ENCODE measurements at places on chromosomes 12 and 14.
A peak's percentile ranks its signal among the peaks of the same experiment; 100 is the strongest.

DNA sequence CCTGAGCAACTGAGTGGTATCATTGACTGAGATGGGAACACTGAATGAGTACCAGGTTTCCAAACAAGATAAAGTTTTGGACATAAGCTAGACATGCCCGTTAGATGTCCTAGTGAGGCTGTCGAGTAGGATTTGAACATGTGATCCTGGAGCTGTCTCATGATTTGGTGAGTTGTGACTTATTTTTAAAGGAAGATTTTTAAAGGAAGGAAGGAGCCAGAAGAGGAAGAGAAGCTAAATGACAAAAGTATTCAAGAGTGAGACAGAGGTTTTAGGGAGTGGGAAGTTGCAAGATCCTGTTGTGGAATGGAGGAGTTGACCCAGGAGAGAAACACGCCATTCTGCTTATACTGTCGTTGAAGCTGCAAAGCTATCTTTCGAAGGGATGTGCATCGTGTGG is 82.1 kb downstream of the SAMD4A start:
- H3K27me3 ChIP-seq = no peaks in the 10 kb centered on the region
- DNase-seq = no peak
- H3K4me3 ChIP-seq = no peak overlapping the region
- H3K4me1 ChIP-seq = peaks cover 23% of the 10 kb centered on the region
- H3K36me3 ChIP-seq = no peaks in the 10 kb centered on the region

DNA sequence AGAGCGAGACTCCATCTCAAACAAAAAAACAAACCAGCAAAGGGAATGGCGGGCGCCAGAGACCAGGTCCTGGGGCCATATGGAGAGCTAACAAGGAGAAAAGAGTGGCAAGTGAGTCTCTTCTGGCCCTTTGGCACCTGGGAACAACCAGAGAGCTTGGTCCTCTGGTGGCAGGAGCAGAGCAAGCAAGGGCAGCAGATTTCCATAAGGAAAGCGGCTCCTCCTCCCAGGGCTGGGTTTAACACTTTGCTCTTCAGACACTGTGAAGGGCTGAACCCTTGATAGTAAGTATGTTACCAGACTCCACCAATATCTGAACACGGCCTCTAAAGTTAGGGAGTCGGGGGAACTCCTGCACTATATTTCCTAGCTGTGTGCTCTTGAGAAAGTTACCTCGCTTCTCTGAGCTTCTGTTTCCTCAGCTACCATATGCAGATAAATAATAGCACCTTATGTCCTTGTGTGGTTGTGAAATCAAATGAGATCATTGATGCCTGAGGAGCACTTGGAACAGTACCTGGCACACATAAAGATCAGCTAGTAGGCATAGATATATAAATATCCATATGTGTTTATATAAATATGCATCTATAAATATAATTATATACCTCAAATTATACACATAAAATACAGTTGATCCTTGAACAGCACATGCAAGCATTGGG is 33.4 kb upstream of the PLEKHG6 start:
- peaks cover 35% of the 10 kb centered on the region for H3K4me1 ChIP-seq
- H3K27me3 ChIP-seq = no peaks in the 10 kb centered on the region
- peak; percentile 33 for DNase-seq
- H3K4me3 ChIP-seq = no peak overlapping the region
- no peak overlapping the region for H3K27ac ChIP-seq

DNA sequence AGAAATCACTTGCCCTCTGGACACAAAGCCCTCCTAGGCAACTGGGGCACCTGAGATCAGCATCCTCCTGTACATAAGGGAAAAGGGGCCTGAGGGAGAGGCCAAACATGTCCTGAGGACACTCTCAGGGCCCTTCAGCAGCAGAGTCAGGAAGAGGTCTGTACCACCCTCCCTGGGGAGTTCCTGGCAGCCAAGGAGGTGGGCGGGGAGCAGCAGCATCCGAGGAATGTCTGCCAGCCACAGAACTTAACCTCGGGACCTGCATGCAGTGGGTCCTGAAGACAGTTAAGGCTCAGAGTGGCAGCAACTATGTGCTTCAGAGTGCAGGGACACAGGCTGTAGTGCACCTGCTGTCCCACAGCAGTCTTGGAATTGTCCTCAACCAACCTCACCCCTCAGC is 62.1 kb downstream of the SPTB start:
- no peak overlapping the region for H3K4me3 ChIP-seq
- no peak overlapping the region for H3K27ac ChIP-seq
- no peaks in the 10 kb centered on the region for H3K27me3 ChIP-seq
- peaks cover 33% of the 10 kb centered on the region for H3K4me1 ChIP-seq

DNA sequence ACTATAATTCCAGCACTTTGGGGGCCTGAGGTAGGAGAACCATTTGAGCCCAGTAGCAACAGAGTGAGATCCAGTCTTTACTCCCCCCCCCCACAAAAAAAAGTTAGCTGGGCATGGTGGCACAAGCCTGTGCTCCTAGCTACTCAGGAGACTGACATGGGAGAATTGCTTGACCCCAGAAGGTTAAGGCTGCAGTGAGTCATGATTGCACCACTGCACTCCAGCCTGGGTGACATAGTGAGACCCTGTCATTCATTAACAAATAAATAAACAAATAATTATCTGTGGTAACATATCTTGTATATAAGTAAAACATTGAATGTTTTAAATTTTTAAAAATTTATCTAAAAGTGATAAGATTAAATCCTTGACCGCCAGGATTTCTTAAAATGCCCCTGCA is 4.8 kb downstream of the ENTPD5 start:
- peaks cover 15% of the 10 kb centered on the region for H3K36me3 ChIP-seq
- H3K27ac ChIP-seq = no peak overlapping the region
- H3K27me3 ChIP-seq = no peaks in the 10 kb centered on the region
- DNase-seq = no peak
- H3K4me3 ChIP-seq = no peak overlapping the region

DNA sequence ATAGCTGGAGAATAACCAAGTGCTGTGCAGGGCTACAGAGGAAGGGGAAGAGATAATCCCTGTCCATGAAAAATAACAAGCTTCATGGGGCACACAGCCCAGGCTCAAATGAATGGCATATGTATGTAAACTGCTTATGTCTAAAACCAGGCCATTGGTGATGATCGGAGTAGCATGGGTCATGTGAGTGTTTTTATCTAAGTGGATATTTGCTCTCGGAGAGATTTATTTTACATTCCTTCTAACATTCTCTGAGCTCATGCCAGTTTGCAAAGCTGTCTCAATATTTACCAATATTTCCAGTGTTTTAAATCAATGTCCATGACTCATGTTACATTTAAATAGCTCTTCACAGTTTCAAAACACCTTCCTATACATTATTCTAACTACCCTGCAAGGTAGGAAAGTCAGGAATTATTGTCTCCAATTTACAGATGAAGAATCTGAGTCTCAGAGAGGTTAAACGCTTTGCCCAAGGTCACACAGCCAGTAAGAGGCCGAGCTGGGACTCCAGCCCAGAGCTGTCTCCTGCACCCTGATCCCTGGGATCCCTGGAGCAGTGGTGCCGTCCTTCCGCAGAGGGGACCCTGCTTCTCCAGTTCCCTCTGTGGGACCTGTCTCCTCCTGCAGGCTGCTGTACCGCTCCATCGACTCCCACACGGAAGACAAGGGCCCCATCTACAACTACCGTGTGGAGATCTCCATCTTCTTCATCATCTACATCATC is 186.7 kb upstream of the FKBP4 start:
- H3K4me3 ChIP-seq = no peak overlapping the region
- no peak overlapping the region for H3K27ac ChIP-seq
- no peaks in the 10 kb centered on the region for H3K27me3 ChIP-seq
